Thoracic aorta endothelial cell (primary cell): ENCODE measurements at places on chromosomes 16 and 17. TPM values are rescaled to one million over a fixed set of nuclear protein-coding genes. Genes with fewer than 3 reads are reported as not detected.

Gene DNAI2
- not detected in 2 replicates for total RNA-seq

Gene KRT25
- total RNA-seq = not detected in 2 replicates

Gene CLEC3A
- total RNA-seq = not detected in 2 replicates

Gene CNTD1
- total RNA-seq = not detected in 2 replicates

Gene ZNF629
- 10.6 and 11.6 TPM in 2 replicates for total RNA-seq

Gene NPIPA5
- 0.93 and 4.8 TPM in 2 replicates for total RNA-seq

Gene BANP
- 21.4 and 27.8 TPM in 2 replicates for total RNA-seq

Gene BICDL2
- not detected in 2 replicates for total RNA-seq

Gene TNS4
- not detected in 2 replicates for total RNA-seq

Gene DNAAF1
- 0.14 TPM in 1 of 2 replicates, not detected in the other for total RNA-seq

Gene KRT36
- total RNA-seq = not detected in 2 replicates

Gene COX6A2
- not detected in 2 replicates for total RNA-seq

Gene KRTAP2-1
- not detected in 2 replicates for total RNA-seq

Gene OR2C1
- total RNA-seq = not detected in 2 replicates

Gene PRR35
- 0.07 TPM in 1 of 2 replicates, not detected in the other for total RNA-seq
